ENCODE measurements at places on chromosomes 13 and 19.

DNA sequence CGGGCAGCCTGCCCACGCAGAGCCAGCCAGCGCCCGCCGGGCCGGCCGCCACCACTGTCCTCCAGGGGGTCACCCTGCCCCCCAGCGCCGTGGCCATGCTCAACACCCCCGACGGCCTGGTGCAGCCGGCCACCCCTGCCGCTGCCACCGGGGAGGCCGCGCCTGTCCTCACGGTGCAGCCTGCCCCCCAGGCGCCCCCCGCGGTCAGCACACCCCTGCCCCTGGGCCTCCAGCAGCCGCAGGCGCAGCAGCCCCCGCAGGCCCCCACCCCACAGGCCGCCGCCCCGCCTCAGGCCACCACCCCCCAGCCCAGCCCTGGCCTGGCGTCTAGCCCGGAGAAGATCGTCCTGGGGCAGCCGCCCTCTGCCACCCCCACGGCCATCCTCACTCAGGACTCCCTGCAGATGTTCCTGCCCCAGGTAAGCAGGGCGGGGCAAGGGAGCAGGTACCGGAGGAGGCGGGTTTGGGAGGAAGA is 32.3 kb upstream of the EHD2 start:
- DNase-seq = no peak

DNA sequence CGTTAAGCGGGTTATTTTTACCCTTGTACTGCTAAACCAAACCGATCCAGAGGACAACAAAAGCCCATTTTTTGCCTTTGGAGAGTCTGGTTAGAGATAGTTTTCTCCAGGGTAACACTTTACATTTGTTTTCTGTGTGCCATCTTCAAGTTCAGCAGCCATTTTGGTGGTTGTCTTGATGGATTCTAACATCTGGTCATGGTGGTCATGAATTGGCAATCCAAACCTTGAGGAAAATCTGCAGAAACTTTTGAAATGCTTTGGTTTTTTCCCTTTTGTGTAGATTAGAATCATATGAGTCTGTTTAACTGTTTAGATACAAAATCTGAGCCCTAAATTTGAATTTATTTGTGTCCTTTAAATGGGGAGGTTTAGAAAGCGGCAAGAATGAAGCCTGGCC is 16.6 kb downstream of the HNRNPM start:
- no peak for DNase-seq

DNA sequence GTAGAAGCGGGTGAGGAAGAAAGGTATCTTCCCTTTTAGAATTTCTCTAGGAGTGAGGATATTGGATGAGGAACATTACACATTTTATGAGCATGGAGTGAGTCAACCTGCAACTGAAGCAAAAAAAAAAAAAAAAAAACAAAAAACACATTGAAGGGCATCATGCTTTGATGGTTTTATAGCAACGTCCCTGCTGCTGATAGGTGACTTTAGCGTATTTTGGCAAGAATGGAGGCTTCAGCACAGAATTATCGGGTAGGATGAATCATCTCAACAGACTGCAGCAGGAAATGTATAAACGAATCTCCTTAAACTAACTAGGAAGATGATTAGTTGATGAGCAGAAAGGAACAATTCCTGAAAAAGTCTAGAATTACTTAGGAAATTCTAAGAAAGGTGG is 1359.6 kb upstream of the ATXN8OS start:
- no peak for DNase-seq

GRCh38 chr13:100454876-100455275 is 133.7 kb downstream of the GGACT start:
- DNase-seq = no peak

DNA sequence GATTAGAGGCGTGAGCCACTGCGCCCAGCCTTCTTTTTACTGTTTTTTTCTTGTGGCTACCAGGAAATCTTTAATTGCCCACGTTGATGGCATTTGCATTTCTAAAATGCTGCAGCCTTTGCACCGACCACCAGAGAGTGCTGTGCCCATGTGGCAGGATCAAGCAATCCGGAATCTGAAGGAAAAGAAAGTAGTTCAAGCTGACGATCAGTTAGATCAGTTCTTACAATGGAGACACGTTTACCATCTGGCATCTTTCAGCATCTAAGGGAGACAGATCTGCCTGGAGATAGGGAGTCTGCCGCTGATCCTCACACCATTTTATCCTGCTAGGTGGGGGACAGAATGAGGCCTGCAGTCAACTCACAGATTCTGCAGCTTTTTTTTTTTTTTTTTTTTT is 19.9 kb downstream of the TINCR start:
- no peak for DNase-seq

GRCh38 chr13:80486402-80486801 is 145.5 kb upstream of the SPRY2 start:
- DNase-seq = no peak

DNA sequence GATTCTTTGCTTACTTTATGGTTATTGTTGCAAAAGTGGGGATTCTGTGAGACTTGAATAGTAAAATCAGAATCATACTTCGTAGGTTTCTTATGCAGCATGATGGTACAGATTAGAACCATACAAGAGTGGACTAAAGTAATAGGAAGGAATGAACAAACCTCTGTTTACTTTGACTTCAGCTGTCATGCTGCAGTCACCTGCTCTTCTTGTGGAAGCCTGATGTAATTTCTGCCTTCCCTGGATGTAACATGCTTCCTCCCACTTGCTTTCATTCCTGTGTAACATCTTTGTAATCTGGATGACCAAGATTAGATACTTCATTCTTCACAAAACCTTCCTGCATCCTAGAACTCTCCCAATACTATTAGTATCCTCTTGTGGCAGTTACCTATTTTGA is 235.0 kb downstream of the PCCA start:
- no peak for DNase-seq

- DNase-seq = no peak
These were observed 462.0 kb upstream of the SPRY2 start for GRCh38 chr13:80802946-80803345.

- DNase-seq = no peak
These were observed 843.0 kb upstream of the ATXN8OS start for GRCh38 chr13:69264362-69265334.

- DNase-seq = no peak
These were observed 347.5 kb downstream of the DNAJC15 start for GRCh38 chr13:43370842-43371241.

DNA sequence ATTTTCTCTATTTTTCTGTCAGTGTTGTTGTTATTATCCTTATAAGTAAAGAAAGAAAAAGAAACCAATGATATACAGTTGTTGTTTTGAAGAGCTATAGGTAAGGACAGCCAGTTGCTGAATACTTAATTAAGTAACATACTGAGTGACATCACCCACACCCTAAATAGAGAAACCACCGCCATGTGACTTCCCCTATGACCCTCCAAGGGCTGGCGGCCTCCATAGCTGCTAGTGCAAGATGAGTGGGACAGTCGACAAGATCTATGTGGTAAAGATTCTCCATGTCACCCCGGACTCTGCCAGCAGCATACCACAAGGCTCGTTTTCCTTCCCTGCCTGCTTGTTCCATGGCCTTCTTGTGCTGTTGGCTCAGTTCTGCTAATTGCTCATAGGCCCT is 221.1 kb downstream of the DNAJC15 start:
- DNase-seq = no peak

DNA sequence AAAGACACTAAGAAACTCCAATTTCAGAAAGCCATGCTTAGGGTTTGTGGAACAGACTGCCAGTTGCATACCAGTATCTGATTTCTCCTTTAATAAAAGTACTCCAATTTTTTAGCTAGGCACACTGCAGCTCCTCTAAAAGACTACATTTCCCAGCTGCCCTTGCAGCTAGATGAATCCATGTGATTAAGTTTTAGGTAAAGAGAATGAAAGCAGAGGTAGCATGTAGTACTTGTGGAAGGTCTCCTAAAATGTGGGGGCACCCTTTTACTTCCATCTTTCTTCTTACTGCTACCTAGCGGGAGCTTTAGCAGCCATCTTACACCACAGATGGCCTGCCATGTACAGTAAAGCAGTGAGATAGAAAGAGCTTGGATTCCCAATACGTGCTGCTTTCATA is 33.0 kb upstream of the TSC22D1 start:
- no peak for DNase-seq

- DNase-seq = no peak
These were observed 46.5 kb upstream of the TFDP1 start for GRCh38 chr13:113537909-113538688.

DNA sequence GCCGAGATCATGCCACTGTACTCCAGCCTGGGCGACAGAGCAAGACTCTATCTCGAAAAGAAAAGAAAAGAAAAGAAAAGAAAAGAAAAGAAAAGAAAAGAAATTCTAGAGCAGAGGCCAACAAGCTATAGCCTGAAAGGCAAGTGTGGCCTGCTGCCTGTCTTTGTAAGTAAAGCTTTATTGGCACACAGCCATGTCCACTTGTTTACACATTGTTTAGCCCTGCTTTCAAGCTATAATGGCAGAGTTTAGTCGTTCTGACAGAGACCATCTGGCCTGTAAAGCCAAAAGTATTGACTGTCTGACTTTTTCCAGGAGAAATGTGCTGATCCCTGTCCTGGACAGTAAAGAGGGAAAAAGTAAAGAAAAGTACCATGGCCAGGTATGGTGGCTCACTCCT is 18.3 kb downstream of the NWD1 start:
- DNase-seq = no peak

DNA sequence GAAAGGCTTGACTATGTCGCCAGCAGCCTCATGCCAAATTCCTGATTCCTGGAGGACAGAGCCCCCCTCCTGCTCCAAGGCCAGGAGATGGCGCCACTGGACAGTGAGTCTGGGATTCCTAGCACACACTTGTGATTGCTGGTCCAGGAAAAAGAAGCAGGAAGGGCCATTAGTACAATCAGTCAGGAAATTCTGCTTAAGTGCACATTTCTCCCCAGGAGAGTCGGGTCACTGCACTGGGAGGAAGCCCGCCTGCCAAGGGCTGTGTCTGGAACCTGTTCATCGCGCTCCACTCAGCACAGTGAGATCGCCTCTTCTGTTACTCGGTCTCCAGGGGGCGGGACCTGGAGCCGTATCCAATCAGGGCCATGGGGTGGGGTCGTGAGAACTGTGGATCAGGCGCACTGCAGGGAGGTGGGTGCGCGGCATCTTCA is 65.1 kb downstream of the ZNF823 start:
- DNase-seq = no peak

- no peak for DNase-seq
These were observed 40.8 kb upstream of the GPR183 start for GRCh38 chr13:99347911-99348451.

GRCh38 chr19:19059837-19060611 is 3.8 kb upstream of the SLC25A42 start:
- no peak for DNase-seq

DNA sequence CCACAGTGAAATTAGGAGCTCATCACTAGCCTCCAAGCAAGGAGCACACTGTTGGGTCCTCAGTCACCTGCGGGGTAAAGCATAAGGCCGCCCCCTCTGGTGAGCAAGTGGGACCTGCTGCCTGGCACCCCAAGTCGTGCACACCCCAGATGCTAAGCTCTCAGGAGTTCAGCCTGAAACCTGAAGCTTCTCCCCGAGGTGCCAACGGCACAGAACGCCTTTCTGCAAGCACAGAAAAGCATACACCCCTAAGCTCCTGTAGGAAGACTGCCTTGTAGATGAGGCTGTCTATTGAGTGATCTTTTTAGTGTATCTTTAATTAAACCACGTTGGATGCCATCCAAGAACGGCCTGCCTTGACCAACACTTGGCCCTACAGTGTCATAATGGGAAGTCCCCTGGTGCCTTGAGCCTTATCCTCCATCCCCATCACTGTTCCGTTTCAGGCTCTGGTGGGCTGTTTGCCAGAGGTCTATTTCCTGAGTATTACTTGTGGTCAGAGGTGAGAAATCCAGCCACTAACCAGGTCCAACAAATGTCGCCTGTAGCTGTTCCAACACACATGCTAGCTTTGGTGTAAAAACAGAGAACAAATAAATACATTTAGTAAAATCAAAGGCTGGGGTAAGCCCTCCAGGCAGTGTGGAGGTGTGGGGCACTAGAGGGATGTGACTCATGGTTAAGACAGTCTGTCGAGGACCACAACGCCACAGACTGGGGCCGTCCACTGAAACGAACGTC is 44.8 kb downstream of the C13orf42 start:
- DNase-seq = no peak

GRCh38 chr19:31152906-31153305 is 196.3 kb downstream of the TSHZ3 start:
- DNase-seq = no peak

- DNase-seq = no peak
These were observed 90.0 kb downstream of the CAB39L start for GRCh38 chr13:49353908-49354307.

DNA sequence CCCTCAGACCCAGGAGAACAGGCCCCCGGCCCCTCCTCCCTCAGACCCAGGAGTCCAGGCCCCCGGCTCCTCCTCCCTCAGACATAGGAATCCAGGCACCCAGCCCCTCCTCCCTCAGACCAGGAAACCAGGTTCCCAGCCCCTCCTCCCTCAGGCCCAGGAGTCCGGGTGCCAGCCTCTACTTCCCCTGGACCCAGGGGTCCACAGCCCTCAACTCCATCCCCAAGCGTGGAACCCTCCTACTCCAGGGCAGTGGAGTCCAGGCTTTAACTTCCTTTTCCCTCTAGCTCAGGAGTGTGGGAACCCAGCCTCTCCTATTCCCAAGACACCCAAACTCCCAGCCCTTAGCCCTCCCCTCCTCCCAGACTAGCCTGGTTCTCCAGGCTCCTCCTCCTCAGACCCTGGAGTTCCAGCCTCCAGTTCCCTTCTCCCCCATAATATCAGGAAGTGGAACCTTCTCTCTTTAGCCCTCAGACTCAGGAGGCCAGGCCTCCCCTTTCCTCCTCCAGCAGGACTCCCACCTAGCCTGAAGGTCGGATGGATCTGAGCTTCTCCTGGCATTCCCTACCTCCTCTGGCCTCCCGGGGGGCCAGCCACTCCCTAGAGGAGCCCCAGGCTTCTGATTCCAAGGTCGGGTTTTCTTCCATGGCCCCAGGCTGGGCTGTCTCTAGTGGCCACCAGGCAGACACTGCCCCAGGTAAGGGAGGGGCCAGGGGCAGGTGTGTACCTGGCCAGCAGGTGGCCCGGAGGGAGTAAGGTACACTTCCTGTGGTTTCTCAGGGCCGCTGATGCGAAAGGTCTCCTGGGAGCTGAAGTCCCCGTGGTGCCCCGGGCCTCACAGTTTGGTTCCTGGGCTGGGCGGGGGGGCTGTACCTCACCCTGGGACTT is at the start of gene TMC4:
TMC4 (minus strand) TSS at position 690 of the 888 bp plus-strand sequence; CDS start at position 647, 43 bp downstream.
- no peak for DNase-seq

GRCh38 chr19:53467485-53468262 is at the start of gene ZNF813:
TSS of gene ZNF813 (plus strand) at chr19:53467733. CDS start at chr19:53483823, 16,090 bp downstream.
- DNase-seq = peak; percentile 96

- no peak for DNase-seq
These were observed 20.3 kb downstream of the ALOX5AP start for GRCh38 chr13:30755678-30756077.

- DNase-seq = no peak
These were observed 10.5 kb upstream of the ELF1 start for GRCh38 chr13:41029629-41030028.

Data from CD4-positive, alpha-beta T cell treated with Interleukin-4 for 1 hour (primary cell).